ENCODE measurements at places on chromosomes 5 and 9.

GRCh38 chr9:16619914-16620520 is 250.5 kb downstream of the BNC2 start:
- no peak for DNase-seq

DNA sequence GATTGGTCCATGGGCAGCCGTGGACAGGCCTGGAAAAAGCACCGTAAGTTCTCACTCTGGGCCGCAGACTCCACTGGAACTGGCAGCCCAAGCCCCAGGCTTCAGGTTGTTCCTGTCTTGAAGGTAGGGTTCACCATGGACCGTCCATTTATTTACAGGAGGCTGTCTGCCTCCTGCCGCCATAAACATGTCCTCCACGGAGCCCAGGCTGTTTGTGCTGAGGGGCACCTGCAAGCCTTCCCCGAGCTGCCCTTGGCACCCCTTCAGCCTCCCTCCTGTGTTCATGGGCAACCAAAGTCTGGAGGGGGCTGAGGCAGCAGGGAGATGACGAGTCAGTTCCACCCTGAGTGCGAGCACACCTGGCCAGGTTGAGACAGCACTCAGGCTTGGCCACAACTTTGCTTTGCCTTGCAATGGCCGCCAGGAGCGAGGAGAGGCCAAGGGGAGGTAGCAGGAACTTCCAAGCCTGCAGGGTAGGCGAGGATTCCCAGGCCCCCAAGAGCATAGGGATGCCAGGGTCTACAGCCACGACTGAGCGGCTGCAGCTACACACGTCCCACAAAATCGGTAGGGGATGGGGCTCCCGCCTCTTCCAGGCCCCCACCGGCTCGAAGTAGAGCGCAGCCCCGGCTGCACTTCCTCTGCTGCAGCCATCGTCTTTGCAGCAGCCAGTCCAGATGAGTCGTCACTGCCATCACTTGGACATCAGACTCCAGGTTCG is 1625.6 kb upstream of the ACO1 start:
- DNase-seq = no peak

GRCh38 chr5:120457839-120458507 is 6.1 kb upstream of the PRR16 start:
- DNase-seq = peak; percentile 56

DNA sequence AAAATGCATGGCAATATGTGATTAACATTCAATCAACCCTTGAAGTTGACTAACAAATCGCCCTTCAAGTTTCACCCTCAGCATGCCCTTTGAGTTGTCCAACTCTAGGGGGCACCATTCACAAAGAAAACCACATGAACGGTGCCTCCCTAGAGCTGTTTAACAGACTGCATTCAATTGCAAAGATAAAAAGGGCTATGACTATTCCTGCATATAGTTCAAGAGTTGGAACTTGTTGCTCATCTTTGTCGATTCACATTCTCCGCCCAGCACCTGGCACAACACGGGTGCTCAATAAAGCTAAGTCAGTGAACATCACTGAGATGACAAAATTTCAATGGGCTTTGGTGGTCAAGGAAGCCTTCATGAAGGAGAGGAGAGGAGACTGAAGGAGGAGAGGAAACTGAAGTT is 69.6 kb upstream of the SLC30A5 start:
- DNase-seq = peak; percentile 59

- peak; percentile 18 for DNase-seq
Measured at GRCh38 chr5:169064093-169064492, 236.8 kb downstream of the SLIT3 start.

DNA sequence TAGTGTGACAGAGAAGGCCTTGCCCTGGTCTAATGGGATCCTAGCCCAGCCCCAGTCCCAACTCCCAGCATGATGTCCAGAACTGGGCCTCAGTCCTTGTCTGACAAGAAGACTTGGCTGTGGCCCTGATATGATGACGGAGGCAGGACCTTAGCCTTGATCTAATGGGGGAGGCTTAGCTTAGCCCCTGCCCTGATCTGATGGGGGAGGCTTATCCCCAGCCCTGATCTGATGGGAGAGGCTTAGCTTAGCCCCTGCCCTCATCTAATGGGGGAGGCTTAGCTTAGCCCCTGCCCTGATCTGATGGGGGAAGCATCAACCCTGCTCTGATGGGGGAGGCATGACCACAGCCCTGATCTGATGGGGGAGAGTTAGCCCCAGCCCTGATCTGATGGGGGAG is 3.7 kb downstream of the PKN3 start:
- no peak for DNase-seq

DNA sequence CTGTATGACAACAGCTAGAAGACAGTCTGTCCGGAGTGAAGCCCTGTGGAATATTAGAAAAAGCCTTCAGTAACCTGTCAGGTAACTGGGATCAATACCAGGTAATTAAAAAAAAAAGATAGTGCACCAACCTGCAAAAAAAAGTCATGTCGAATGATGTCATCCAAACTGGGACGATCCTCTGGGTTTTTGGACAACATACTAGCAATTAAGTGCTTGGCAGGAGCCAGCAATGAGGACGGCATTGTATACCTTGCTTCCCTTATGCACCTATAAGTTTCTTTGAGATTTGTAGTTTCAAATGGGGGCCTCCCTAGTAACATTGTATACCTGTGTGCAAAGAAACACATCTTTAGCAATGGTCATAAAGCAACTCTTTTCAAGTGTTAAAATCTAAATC is 2.8 kb downstream of the PLK2 start:
- no peak for DNase-seq

GRCh38 chr5:83471405-83472212 is at the start of gene VCAN:
VCAN (plus strand) TSS chr5:83471744; CDS start chr5:83483519, 11,775 bp downstream.
- peak; percentile 41 for DNase-seq

DNA sequence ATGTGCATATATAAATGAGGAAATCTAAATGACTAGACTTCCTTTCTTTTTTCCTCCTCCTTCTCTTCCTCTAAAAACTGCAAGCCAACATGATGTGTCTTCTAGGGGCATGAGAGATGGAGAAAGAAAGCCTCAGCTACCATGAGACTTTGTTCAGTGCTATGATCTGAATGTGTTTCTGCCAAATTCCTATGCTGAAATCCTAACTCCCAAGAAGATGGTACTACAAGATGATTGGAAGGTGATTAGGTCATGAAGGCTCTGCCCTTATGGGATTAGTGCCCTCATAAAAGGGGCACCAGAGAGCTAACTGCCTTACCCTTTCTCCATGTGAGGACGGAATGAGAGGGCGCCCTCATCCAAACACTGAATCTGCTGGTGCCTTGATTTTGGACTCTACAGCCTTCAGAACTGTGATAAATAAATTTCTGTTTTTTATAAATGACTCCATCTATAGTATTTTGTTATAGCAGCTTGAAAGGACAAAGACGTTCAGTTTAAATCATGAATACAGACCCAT is 72.2 kb upstream of the IL6ST start:
- no peak for DNase-seq

DNA sequence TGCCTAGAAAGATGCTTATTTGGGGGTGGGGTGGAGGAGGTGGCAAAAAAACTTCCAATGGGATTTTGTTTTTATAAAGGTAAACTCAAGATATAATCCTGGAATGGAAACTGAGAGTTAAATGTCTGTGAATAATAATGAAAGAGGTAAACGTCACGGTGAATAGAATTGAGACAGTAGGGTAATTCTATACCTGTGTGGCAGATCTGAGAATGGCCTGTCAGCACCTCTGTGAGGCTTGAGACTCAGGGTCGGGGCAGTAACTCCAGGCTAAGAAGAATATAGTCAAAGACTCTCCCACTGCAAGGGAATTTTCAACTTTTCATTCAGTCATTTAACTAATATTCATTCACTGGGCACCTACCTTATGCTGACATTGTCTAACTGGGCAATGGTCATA is 581.2 kb upstream of the ZNF608 start:
- no peak for DNase-seq

- DNase-seq = no peak
Measured at GRCh38 chr5:3027185-3027865, 275.8 kb upstream of the IRX2 start.

Measured in EL (cell line).